ENCODE measurements at places on chromosomes 4 and X.
A peak's percentile ranks its signal among the peaks of the same experiment; 100 is the strongest.

GRCh38 chr4:147778942-147779341 lies 47.1 kb downstream of the ARHGAP10 start:
- DNase-seq: no peak

GRCh38 chr4:107755841-107756356 lies 35.9 kb upstream of the PAPSS1 start:
- DNase-seq: no peak

DNA sequence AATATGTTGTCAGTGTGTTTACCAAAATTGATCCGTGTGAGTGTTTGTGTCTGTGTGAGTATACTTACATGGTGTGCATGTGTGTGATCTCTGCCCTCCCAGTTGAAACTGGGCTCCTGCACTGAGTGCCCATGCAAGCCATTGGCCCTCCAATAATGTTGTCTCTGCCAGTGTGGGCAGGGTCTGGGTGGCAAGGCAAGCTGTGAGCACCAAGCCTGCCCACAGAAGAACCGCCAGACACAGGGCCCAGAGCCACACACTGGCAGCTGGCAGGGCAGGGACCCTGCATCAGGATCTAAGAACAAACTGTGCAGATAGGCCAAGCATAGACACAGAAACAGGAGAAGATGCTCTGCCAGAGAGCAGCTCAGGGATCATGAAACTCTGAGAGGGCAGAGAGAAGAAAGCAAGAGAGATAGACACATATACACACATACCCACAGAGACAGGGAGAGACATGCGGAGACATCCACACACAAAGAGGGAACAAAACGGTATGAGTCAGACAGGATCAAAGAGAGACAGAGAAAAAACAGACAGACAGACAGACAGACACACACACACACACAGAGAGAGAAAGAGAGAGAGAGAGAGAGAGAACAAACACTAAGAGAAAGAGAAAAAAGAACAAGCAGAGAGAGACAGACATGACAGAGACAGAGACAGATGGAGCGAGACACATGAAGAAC lies 555.0 kb downstream of the MID1IP1 start:
- DNase-seq: no peak

DNA sequence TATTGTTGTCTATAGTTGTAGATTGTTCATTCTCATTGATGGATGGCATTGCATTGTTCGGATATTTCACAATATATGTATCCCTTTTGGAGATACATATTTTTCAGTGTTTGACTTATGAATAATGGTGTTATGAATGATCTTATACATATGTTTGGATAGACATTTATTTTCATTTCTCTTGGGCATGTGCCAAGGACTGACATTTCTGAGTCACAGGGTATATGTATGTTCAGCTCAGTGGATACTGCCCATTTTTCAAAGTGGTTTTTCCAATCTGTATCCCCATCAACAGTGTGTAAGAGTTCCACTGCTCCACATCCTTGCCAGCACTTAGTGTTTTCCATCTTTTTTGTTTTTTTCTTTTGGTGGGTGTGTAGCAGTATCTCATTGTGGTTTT lies 45.0 kb upstream of the RAB40AL start:
- DNase-seq: no peak

DNA sequence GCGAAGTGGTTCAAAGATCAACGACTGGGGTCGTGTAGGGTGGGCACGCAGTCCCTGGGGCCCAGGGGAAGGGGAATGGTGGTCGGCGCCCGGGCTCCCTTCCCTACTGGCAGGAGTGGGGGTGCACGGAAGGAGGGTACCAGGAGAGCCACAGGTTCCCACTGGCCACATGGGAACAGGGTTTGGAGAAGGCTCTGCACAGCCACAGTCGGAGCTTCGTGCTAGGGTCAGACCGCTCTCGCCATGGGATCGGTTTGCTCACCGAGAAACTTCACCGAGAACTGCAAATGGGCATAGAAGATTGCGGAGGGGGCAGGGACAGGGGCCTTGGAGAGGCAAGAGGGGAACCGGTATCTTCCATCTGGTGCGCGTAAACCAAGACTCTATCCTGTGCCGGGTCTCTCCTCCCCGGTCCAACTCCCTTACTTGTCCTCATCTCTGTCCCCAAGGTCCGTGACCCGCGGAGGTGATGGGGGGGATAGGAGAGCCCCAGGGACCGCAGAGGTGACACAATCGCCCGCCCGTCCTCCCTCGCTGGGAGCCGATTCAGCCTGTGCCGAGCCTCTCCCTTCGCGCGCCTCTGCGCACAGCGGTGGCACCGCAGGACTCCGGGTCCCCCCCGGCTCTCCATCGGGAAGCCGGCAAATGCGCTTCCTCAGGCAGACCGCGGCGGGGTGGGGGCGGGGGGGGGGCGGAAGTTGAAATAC lies 1.0 kb downstream of the SCD5 start:
- DNase-seq: no peak

DNA sequence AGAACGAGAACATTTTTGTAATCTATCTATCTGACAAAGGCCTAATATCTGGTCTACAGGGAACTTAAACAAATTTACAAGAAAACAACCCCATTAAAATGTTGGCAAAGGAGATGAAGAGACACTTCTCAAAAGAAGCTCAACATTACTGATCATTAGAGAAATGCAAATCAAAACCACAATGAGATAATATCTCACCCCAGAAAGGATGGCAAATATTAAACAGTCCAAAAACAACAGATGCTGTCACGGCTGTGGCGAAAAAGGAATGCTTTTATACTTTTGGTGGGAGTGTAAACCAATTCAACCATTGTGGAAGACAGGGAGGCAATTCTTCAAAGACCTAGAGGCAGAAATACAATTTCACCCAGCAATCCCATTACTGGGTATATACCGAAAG lies 2284.8 kb downstream of the ARAP2 start:
- no peak for DNase-seq

GRCh38 chr4:42676066-42676951 lies 19.4 kb upstream of the ATP8A1 start:
- no peak for DNase-seq

DNA sequence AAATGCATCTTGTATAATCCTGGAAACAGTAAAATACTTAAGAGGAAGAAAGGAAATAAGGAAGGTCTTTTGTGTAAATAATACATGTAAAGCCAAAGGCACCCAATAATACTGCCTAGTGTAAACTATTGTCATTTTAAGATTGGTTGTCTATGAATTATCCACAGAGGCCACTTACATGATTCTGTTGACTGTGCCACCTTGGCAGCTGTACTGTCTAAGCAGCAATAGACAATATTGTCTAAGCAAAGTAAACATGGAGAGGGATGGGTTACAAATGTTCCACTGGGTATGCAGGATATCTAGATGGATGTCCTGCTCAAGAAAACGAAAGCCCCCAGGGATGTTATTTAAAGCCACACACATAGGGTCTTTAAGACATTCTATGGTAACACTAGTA lies 19.4 kb downstream of the BEND4 start:
- DNase-seq: no peak

DNA sequence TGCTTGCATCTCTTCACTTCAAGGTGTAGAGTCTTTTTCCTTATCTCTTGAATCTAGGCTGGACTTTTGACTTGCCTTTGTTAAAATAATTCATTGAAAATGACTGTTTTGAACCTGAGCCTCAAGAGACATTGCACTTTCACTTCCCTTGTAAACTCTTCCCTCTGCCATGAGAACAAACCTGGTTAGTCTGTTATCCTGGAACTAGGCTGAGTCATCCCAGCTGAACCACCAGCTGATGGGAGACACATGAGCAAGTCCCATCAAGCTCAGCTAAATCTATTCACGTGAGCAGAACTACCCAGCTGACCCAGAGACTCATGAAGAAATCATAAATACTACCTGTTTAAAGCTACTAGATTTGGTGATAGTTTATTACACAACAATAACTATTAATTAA lies 202.3 kb upstream of the CENPE start:
- no peak for DNase-seq

- no peak for DNase-seq
Measured at GRCh38 chrX:22193851-22194659, 78.7 kb upstream of the CBLL2 start.

- peak; percentile 6 for DNase-seq
Measured at GRCh38 chrX:15854080-15854655, 445 bp downstream of the AP1S2 start.

DNA sequence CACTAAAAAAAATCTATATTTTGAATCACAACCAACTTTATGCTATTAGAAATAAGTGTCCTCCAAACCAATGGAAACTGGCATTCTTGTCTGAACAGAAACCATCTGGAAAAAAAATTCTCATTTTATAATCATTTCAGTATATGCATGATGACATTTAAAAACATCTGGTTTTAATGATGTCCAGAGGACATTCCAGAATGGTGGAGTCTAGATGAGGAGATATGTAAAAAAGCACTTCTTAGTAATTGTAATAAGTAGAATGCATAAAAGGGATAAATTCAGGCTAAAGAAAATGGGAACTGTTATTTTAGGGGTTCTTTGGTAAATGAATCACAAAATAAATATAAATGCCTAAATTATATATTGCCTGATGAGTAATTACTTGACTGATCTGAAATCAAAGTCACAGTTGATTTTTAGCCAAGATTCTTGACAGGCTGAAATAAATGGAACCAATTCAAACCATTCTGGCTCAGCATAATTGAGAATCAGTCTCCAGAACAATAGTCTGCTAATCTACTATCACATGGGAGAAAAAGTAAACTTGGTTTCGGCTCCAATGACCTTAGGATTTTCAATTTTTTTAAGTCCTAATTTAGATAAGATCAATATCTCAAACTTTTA lies 636.6 kb downstream of the FAT4 start:
- no peak for DNase-seq

DNA sequence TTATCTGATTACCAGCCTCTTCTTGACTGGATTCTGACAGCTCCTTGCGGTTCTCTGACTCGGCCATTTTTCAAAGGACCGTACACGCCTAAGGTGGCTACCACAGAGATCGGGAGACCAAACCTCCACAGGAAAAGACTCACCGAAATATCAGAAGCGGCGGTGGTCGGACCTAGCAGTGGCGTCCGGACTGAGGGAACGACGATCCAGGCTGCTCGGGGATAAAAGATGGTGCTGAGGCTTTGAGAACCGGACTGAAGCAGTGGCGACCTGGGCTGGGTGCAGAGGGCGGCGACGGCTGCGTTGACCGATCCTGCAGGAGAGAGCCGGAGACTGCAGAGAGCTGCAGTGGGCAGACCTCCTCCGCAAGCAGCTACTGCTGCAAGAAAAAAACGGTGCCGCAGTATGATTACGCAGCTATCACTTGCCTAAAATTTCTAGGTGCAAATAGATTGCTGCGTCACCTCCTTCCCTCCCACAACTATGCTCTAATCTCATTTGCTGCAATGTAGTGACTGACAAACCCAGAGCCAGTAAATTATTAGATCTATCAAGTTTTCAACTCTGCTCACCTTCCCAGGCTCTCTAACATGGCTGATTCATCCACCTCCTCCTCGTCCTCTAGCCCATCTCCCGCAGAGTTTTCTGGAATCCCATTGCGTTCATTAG lies at the start of gene NAP1L2:
Gene NAP1L2, minus strand, starts transcription at position 426 of the 669 bp plus-strand sequence. Its CDS starts 359 bp downstream, at position 67.
- DNase-seq: no peak

DNA sequence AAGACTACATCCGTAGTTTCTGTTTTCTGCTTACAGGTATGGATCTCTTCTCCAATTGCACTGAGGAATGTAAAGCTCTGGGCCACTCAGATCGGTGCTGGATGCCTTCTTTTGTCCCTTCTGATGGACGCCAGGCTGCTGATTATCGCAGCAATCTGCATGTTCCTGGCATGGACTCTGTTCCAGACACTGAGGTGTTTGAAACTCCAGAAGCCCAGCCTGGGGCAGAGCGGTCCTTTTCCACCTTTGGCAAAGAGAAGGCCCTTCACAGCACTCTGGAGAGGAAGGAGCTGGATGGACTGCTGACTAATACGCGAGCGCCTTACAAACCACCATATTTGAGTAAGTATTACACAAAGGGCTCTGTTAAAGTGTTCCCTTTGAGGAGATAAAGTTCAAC lies 13.8 kb downstream of the PCDH10 start:
- DNase-seq: no peak

- no peak for DNase-seq
Measured at GRCh38 chr4:88411491-88412096, 32.9 kb downstream of the HERC6 start.

- DNase-seq: no peak
Measured at GRCh38 chr4:124433500-124433899, 279.0 kb downstream of the ANKRD50 start.

DNA sequence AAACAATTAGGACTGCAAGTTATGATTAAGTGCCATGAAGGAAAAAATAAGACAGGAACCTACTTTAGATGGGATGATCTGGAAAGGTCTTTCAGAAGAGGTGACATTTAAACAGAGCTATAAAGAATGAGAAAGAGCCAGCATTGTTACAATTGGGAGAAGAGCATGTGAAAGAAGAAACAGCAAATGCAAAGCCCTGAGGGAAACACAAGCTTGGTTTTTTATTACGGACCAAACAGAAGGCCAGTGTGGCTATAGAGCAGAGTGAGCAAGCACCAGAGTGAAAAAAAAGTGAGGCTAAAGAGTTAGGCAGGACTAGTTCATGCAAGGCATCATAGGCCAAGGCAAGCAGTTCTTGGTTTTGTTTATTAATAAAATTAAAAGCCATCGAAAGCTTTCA lies 175.6 kb downstream of the RBMX2 start:
- no peak for DNase-seq

GRCh38 chrX:133786382-133786781 lies 199.0 kb downstream of the GPC3 start:
- DNase-seq: no peak

GRCh38 chr4:130419211-130419975 lies 1323.4 kb downstream of the C4orf33 start:
- no peak for DNase-seq

DNA sequence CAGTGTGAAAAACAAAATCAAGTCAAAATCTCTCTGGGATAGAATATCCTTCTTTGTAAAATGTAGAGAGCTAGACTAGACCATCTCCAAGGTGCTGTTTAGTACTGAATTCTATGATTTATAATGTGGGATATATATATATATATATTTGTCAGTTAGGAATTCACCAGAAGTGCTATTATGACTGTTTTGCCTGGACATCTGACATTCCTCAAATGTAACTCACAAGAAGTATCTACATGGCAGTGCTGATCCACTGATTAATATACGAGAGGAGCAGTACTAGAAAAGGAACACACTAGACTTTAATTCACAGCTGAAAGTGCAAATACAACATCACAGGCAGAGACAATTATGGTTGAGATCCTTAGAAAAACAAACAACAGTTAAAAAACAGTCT lies 208.9 kb downstream of the GBA3 start:
- DNase-seq: no peak

DNA sequence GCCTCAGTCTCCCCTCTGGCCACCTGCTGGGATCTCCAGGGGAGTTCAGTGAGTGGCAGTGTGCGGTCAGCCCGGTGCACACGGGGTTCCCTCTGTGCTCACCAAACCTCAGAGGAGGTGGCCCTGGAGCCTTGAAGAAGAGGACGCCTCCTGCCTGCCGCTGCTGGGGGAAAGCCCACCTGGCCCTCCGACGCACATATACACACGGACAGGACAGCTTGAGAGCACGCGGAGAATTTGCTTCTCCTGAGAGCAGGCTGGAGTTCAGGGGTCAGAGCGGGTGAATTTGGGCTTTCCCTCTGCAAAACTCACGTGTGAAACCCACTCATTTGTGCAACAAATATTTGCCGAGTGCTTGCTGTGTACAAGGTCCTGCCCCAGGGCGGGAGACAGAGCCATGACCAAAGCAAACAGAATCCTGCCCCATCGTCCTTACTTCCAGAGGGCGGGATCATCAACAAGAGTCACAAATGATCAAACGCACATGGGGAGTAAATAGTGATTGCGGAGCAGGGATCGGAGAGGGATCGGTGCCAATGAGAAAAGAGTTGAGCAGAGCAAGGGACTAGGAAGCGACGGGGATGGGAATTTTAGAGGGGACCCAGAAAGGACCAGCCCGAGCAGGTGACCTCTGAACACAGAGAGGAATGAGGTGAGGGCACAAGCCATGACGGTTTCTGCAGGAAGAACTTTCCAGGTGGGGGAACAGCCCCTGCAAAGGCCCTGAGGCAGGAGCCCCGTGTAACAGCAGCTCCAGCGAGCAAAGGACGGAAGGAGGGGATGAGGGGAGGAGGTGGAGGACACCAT lies 17.6 kb downstream of the BLOC1S4 start:
- DNase-seq: no peak
